ENCODE measurements at places on chromosomes 3 and 15.

DNA sequence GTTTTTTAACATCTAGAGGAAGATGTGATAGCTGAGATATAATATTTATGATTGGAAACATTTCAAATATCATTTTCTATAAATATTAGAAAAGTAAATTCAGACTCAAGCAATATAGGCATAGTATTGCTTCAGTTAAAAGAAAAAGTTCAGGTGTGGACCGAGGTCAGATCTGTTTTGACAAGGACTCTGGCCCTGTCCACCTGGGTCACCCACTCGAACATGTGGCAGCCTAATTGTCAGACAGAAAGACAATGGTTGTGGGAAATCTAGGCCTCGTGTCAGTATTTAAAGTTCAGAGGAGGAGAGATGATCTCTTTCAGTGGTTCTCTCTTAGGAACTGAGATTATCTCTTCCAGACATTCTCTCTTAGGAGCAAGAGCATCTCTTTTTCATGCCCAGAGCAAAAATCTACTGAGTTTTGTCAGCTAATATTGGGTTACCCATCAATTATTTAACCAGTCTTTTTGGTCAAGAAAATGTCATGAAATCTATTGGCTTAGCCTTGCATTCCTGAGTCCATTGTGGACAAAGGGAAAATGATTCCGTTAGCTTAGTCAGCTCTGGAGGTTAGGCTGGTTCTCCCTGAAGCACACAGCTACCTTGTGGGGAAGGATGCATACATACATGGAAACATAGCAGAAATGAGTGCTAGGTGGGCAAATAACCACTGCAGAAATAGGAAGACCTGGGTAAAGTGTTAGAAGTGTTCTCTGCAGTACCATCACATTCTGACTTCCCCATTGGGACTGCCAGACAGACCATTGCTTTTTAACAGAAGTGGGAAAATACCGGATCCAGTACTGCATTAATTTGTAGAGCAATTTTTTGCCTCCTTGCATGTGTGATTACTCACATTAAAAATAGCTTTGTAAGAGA lies 343.3 kb downstream of the GRM7 start:
- DNase-seq = no peak

DNA sequence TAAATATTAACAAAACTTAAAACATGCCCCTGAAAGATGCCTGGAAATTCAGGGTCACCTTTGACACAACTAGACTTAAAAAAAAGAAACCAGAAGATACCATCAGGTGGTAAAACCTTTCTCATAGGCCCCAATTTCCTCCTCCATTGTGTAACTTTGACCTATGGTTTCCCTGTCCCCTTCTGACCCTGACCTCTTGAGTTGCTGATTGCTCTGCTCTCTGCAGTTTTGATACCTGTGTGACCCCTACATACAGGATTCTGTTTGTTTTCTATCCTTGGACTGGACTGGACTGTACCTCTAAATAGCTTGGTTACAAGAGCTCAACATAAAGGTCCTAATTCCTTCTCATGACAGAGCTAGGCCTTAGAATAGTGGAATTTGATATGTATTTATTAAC lies 220.6 kb downstream of the ZIC4 start:
- DNase-seq = no peak

DNA sequence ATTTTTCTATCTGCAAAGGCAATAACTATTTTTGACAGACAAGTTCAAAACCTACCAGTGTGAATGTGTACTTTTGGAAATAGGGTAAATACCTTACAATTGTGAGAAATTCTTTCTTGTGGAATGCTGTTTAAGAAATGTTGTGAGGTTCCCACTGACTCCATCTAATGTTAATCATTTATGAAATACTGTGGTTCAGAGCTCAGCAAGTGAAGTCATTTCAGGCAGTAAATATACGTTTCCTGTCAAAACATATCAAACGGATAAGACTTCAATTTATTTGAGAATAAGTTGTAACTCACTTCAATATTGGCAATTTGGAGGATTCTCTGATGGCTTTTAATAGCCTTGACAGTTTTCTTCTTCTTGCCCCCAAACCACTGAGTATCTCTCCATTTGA lies 16.4 kb downstream of the TAFA4 start:
- no peak for DNase-seq

DNA sequence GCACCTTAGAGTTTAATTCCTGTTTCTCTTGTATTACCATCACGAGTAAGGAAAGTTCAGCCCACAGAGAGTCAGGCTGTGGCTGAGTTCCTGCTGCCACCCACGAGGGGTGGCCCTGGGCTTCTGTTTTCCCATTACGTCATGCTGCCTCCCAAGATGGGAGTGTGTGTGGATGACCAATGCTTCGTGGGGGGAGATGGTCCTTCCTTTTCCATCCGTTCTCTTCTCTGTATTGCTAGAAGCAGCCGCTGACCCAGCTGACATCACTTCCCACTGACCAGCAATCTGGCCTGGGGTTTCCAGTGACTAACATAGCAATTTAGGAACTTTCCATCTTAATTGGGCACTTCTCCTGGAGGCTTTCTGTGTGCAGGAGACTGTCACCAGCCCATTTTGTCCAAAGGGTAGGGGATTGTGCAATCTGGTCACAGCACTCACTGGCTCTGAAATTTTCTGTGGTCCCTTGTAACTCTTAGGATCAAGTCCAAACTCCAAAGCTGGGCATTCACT lies 9.3 kb downstream of the IRAK2 start:
- DNase-seq = no peak

DNA sequence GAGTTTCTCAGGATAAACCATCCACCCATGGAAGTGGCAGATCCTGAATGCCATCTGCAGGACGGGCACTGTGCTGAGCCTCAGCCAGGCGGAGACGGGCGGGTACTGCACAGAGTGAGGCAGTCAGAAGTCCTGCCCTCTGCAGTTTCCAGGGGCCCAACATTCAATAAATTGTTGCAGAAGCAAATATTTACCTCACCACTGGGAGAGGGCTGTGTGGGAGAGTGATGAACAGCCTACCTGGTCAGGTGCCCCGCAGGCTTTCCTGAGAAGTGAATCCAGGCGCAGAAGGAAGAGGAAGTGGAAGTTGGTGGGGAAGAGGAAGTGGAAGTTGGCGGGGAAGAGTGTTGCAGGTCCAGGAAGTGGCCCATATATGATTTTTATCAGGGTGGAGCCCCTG lies 100.8 kb downstream of the SLCO3A1 start:
- DNase-seq = no peak

GRCh38 chr3:143497382-143497781 lies 350.9 kb downstream of the SLC9A9 start:
- no peak for DNase-seq

- DNase-seq = no peak
Measured at GRCh38 chr3:98887684-98888083, 13.8 kb downstream of the DCBLD2 start.

DNA sequence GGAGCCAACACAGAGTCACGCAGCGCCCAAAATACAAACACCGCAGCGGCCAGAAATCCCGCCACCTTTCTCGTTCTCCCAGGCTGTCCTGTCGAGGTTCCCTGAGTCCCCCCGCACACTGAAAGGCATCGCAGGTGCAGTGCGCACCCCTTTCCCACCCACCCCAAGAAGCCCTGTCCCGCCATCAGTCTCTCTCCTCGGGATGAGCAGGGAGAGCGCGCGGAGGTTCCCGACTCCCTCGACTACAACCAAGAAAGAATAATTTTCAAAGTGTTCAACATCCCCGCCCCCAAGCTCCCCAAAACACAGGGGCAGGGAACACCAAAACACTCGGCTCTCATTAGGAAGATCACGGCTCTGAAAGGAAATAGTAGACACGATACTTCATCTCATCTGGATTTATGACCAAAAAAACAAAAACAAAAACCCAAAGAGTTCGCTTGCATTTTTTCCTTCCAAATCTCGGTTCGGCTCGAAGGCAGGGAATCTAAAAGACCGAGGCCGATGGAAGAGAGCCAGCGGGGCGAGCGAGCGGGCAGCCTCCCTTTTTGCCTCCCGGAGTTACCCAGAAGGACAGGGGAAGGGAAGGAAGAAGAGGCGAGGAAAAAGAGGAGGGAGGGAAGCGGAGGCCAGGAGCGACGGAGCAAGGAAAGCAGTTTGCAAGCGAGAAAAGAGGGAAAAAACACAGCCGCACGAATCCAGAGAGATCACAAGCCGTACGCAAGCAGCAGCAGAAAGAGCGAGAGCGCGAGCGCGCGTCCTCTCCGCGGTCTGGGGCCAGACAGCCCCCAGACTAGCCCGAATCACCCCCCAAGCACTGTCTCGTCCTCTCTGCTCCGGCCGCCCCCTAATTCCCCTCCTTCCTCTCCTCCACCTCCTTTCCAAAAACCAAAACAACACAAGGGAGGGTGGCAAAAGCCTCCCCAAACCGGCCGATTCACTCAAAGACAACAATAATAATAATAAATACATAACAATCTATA lies 808 bp downstream of the BCL6 start:
- DNase-seq = peak; percentile 79

DNA sequence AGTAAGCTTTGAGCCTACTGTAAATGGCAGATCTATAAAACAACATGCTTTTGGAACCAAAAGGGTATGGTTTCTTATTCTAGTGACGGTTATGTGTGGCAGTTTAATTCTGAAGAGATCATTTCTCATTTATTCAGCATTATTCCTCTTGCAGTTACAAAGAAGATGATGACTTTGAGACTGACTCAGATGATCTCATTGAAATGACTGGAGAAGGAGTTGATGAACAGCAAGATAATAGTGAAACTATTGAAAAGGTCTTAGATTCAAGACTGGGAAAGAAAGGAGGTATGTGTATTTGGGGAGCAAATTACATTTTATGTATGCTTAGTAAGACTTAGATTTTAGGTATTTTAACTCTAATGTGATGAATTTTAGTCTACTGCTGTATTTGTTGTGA lies 41.5 kb downstream of the CHD2 start:
- DNase-seq = no peak

- DNase-seq = no peak
Measured at GRCh38 chr3:38210141-38210757, 44.9 kb downstream of the OXSR1 start.

All from right lung (tissue), 10 donors.